ENCODE measurements at places on chromosomes 4 and X.

GRCh38 chr4:68462691-68463090, 15.4 kb downstream of the TMPRSS11E start:
- no peak for DNase-seq

DNA sequence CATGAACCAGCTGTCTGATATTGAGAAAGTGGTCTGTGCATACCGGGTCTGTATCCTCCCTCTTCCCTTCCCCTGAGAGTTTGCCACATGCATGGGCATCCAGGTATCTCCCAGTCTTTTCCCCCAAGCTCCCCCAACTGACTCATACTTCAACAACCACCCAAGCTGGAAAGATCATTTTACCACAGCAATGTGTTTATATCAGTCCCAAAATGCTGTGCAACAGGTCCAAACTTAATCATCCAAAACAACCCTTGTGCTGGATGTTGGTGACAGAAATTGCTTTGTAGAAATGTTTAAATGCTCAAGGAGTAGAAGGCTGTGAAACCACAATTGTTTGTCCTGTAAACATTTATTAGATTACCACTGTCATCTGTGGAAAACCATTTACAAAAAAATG, 286.8 kb upstream of the KLF3 start:
- no peak for DNase-seq

GRCh38 chrX:29728639-29729038, 486.7 kb upstream of the MAGEB2 start:
- no peak for DNase-seq

DNA sequence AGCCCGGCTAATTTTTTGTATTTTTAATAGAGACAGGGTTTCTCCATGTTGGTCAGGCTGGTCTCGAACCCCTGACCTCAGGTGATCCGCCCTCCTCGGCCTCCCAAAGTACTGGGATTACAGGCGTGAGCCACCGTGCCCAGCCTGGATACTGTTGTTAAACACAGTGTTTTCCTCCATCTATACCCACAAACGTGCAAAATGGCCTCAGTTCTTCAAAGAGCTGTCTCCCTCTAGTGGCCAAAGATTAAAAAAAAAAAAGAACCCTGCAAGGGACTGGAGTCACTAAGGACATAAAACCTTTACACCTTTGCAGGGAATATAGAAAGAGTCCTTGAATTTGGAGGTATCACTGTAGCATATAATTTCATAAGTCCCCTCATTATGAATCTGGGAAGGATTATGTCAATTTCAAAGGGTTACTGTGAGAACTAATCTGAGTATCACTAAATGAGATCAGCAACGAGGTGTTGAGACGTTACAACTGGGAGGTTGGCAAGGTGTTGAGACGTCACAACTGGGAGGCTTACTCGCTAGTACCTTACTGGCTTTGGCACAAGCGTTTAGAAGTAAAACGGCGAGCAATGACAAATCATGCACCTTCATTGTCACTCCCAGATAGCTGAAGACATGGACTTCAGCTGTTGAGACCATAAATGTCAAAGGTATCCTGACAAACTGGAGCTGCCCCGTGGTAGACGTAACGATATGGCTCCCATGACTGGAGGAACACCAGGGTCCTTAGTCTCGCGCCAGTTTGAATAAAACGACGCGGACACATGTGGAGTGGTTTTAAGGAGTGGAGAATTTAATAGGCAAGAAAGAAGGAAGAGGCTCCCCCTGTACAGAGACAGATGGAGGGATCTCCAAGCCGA, 33.4 kb upstream of the ENPP6 start:
- DNase-seq = no peak

DNA sequence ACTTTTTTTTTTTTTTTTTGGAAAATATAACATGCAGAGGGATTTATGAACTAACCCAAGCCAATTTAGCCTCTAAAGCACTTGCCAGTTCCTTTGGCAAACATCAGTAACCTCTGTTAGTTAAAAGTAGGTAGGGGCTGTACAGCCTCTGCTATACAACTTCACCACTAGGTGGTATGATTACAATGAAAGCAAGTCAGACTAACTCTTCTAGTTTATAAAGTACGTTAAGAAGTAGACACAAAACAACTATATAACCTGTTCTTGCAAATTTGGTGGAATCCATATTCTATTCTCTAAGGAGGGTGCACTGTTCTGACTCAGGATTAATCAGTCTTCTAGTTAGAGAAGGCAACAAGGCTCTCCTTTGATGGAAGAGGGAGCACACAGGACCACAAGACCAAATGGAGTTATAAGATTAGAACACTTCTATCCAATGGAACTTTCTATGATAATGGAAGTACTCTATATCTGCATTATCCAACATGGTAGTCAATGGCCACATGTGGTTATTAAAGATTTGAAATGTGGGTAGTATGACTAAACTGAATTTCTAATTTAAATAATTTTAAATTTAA, 12.8 kb downstream of the AIMP1 start:
- no peak for DNase-seq

GRCh38 chrX:23327104-23327503, 7.5 kb upstream of the PTCHD1 start:
- no peak for DNase-seq

DNA sequence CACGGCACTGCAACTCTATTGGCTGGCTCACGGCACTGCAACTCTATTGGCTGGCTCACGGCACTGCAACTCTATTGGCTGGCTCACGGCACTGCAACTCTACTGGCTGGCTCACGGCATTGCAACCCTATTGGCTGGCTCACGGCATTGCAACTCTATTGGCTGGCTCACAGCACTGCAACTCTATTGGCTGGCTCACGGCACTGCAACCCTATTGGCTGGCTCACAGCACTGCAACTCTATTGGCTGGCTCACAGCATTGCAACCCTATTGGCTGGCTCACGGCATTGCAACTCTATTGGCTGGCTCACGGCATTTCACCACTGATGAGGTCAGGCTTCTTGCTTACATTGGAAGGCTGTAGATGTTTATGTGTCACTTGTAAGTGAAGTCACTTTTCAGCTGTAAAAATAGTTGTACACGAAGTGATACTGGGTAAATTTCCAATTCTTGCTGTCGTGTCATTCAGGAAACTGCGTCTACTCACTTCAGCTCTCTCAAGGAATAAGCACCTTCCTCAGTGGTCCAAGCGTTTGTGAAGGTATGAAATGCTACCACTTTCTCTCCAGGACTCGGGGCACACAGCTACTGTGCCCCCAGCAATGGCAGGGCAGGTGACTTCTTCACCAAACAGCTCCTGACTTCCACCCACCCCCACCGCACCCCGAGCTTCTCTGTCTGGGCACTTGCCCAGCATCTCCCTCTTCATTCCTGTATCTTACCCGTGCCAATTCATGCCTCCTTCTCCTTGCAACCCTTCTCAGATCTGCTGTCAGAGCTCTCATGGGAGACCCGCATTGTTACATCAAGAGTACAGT, 141.3 kb downstream of the AFAP1 start:
- no peak for DNase-seq

DNA sequence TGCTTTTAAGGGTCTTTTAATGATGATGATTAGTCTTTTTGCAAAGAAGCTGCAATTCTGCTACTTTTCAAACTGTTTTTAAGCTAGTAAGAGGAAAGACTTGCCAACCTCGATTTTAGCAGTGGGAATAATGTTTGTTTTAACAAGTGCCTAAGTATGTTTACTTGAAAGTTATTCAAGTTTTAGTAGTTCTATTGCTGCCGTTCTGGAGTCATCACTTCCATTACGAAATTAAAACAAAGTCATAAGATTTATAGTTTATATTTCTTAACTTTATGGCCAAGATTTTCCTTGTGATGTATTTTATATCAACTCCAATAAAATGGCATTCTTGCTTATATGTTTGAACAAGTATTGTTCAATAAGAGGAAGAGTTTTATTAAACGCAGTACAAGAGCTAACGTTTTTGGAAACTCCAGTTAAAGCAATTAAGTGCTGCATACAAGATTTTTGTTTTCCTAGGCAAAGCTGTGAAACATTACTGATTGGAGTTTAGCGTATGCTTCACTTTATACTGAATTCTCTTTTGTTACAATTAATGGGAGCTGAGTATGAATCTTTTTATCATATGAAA, 211.3 kb downstream of the TENM3 start:
- DNase-seq = no peak

- no peak for DNase-seq
Observed at GRCh38 chr4:32061916-32062315, 1341.7 kb downstream of the PCDH7 start.

DNA sequence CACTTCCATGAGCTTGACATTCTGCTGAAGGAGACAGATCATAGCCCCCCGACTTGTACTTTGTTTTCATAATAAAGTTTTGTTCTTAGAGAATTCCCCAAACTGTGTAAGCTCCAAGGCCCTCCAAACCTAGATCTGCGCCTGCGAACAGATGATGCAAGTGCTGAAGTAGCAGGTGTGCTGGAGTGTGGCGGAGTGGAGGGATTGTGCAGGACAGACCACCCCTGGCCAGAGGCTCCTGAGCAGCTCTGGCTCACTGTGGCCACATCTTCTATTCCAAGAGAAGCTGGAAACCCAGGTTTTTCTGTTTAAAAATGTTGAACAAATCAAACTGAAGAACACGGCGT, 46.4 kb downstream of the TBC1D14 start:
- DNase-seq = no peak

GRCh38 chr4:4422856-4423499, 36.1 kb downstream of the NSG1 start:
- DNase-seq = no peak

- no peak for DNase-seq
Observed at GRCh38 chr4:29805916-29806480, 914.2 kb upstream of the PCDH7 start.

- no peak for DNase-seq
Observed at GRCh38 chr4:72318421-72319170, 250.4 kb downstream of the ADAMTS3 start.

- DNase-seq = no peak
Observed at GRCh38 chr4:10765386-10765785, 80.8 kb upstream of the CLNK start.

DNA sequence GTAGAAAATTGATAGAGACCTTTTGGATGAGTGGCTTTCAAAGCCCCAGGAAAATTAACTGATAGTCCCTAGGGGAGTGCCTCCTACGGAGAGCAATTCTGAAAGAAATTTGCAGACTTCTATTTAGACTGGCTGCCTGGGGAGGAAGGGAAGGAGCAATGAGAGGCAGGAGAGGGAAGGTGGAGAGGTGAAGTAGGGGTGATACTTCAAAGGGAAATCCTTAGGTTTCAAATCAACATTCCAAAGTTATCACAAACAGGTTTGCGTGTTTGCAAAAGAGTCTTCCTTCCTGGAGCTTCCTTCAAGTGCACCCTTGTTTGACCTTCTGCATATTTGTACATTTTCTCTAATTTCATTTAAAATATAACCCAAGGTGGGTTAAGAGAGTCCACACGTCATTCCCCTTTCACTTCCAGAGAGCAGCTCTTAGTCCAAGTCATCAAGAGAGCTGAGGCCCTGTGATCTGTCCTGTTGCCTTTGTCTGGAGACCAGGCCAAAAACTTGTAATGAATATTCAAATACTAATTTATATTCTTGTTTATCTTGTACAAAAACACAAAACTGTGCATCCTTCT, 157.8 kb downstream of the CLCN4 start:
- no peak for DNase-seq

DNA sequence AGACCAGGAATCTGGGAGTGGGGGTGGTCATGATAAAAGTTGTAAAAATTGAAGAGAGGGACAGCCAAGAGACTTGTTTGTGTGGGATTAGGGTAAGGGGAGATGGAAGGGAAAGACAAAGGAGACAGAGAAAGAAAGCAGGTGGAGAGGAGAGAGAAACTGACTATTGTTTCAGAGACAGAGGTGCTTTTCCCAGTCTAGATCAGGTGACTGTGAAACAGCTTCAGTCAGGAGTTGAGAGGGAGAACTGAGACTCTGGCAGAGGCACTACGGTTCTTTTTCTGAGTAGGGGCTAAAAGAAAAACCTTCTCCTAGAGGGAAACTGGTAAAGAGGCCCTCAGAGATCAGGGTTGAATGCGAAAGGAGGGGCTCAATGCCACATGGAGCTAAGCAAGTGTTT, 106.4 kb downstream of the KDR start:
- no peak for DNase-seq

GRCh38 chrX:116230130-116230898, 59.8 kb downstream of the AGTR2 start:
- no peak for DNase-seq

DNA sequence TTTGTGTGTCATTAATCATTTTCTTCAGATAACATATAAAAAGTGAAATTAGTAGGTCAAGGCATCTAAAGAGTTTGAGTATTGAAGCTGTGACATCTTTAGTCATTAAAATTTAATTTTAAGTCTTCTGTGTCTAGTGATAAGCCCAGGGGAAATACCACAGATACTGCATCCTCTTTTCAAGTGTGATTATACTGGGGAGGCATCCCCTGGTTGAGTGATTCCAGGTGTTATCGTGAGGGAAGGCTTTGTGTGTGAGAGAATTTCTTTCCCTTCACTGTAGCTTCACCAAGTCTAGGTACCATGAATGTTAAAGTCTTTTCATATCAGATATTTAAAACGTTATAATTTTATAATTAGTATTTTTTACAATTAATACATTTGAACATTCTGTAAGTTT, 193.4 kb downstream of the FRAS1 start:
- no peak for DNase-seq

DNA sequence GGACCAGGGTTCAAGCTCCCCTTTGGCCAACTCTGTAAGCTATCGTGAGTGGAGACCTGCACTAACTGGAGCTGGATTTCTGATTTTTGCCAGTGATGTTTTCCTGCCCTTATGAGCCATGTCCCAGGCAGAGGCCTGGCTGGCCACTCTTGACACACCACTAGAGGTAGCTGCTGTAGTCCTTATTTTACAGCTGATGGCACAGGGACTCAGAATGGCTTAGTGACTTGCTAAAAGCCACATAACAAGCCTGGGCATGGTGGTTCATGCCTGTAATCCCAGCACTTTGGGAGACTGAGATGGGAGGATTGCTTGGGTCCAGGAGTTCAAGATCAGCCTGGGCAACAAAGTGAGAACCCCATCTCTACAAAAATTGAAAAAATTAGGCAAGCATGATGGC, 33.4 kb downstream of the CYTL1 start:
- DNase-seq = no peak

GRCh38 chrX:100407147-100407783, 2.8 kb downstream of the PCDH19 start:
- no peak for DNase-seq

- DNase-seq = no peak
Observed at GRCh38 chrX:65667157-65667502, 324 bp upstream of the MSN start.

- peak; percentile 21 for DNase-seq
Observed at GRCh38 chrX:118115953-118116712, 477 bp downstream of the KLHL13 start.

- no peak for DNase-seq
Observed at GRCh38 chr4:81634766-81635549, 163.3 kb upstream of the RASGEF1B start.

DNA sequence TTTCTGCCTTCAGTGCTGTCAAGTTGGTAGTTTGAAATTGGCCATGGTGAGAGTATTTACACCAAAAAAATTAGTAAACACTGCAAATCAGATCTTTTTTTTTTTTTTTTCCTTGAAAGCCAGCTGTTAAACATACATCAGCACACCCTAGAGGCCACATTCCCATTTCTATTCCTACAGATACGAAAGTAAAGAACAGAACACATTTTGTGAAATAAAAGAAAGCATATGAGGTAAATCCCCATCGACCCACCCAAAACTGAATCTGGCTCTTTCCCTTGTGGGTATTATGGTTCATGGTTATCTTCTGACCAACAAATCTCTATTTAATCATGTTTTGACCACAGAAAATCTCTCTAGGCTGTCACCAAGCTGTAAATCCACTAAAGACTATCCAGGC, 41.8 kb upstream of the AP1AR start:
- DNase-seq = no peak

- no peak for DNase-seq
Observed at GRCh38 chrX:31058284-31058683, 13.6 kb downstream of the FTHL17 start.

Measured in activated naive CD8-positive, alpha-beta T cell treated with anti-CD3 and anti-CD28 coated beads for 36 hours (primary cell).